ENCODE measurements at places on chromosomes 5 and 9.

GRCh38 chr9:79976257-79977073 is 404.7 kb downstream of the TLE4 start:
- no peak for DNase-seq

- DNase-seq = no peak
Observed at GRCh38 chr5:142281008-142281367, 43.8 kb downstream of the SPRY4 start.

- DNase-seq = no peak
Observed at GRCh38 chr9:133470427-133470924, 8.4 kb downstream of the SLC2A6 start.

- no peak for DNase-seq
Observed at GRCh38 chr5:125262782-125263181, 516.3 kb upstream of the ZNF608 start.

DNA sequence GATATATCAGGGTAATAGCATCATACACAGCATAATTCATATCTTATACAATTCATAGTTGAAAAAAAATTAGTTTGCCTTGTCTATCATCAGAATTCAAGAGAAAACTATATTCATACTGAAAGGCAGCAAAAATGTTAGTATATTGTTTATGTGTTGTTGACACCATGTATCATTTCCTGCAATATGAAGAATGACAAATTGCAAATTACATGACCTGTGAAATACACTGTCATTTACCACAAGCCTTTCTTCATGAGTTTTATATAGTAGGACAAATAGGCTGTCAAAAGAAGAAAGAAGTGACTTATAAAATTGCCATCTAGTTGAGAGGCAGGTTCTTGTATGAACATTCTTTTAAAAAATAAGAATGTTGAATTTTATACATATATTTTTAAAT is 1136.3 kb upstream of the CDH9 start:
- DNase-seq = no peak

GRCh38 chr9:93582115-93582514 is 5.7 kb downstream of the PHF2 start:
- no peak for DNase-seq

GRCh38 chr9:128192601-128193371 is 1.4 kb upstream of the CIZ1 start:
- peak; percentile 83 for DNase-seq

DNA sequence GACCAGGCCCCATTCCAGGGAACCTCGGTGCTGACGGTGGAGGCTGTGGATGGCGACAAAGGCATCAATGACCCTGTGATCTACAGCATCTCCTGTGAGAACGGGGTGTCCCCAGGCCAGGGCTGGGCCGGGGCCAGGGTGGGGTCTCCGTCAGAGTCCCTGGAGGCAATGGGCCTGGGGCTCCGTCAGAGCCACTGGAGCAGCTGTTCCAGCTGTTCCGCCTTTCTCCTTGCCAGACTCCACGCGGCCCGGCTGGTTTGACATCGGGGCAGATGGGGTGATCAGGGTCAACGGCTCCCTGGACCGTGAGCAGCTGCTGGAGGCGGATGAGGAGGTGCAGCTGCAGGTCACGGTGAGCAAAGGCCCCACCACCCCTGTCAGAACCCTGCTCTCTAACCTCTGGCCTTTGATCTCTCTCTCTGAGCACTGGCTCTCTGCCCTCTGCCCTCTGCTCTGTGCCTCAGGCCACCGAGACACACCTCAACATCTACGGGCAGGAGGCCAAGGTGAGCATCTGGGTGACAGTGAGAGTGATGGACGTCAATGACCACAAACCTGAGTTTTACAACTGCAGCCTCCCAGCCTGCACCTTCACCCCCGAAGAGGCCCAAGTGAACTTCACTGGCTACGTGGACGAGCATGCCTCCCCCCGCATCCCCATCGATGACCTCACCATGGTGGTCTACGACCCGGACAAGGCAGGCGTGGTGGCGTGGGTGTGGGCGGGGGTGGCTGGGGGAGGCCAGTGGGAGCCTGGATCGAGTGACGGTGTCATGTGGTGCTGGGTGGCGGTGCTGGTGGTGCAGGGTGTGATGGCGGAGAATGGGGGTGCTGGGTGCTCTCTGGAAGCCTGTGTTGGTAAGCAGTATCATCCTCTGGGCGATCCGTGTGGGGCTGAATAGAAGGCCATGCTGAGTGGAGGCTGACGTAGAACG is 26.6 kb downstream of the CDHR2 start:
- no peak for DNase-seq

DNA sequence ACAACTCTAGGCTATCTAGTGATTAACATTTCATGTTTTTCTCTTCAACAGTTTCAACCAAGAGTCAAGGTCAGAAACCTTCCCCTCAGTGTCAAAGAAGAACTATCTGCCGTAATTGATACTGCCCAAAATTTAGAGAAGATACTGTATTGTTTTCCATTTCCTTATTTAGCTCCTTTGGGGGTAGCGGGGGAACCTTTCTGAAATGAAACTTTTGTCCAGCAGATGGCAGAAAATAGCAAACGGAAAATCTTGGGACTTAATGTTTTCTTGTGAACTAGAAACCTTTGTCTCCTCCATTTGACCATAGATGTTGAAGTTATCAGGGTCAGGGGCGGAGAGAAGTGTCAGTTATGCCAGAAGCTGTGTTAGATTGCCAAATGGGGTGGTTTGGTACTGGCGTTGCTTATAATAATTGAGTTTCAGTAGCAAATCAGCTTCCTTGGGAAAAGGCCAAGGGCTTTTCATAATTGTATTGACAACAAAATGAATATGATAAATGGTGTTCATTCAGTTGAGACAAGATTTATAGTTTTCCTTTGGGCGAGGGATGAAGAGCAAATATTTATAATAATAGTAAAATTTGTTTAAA is 101.7 kb upstream of the TLX3 start:
- peak; percentile 76 for DNase-seq

DNA sequence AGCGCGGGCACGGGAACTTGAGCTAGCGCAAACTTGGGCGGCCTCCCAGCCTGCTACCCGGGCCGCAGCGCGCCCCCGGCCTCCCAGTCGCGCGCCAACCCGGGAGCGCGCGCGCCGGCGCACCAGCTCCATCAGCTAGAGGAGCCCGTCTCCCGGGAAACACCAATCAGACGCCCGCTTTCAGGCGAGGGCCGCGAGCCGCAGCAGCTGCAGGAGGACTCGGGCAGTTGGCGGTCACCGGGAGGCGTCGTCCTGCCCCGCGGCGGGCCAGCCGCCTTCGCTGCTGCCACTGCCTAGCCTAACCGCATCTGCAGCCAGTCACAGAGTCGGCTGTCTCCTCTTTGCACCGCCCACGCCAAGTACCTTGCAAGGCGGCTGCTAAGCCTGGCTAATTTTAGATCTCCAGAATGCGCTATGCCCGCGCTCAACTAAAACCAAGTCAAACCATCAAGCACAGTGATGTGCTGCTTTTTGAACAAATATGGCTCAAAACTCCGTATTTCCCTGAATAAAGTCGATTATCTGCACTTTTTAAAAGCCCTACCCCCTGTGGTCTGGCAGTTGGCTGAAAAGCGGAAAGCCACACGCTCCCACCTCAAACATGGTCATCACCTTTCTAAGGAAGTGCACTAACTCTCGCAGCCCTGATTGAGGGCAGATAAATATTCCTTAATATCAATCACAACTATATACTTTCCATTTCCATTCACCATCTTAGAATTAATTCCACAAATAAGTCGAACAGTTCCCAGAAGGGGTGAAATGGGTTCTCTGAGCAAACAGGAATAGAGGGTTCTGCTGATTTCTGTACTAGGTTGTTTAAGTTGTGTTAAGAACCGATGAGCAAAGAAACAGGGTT is 221.8 kb downstream of the MEF2C start:
- DNase-seq = peak; percentile 95

GRCh38 chr9:94631599-94631998 is 7.7 kb downstream of the FBP1 start:
- no peak for DNase-seq

- DNase-seq = no peak
Observed at GRCh38 chr9:89372979-89373378, 54.7 kb downstream of the SECISBP2 start.

DNA sequence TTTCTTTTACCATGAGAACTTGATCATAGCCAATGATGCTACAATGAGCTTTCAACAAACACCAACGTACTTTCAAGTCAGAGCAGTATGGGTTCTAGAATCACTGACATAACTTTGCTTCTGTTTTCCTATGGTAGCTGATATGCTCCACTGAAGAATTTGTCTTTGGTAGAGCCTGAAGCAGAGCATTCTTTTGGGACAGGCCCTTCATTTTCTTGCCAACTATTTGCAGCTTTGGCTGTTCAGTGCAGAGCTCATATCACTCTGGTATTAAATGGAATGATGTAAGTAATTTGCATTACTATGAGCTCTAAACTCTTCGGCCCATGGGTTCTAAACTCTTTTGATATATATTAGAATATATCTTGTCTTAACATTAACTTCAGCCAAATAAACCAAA is 51.8 kb upstream of the APC start:
- DNase-seq = peak; percentile 89

- DNase-seq = peak; percentile 78
Observed at GRCh38 chr9:69919461-69920061, 98.9 kb downstream of the CFAP95 start.

DNA sequence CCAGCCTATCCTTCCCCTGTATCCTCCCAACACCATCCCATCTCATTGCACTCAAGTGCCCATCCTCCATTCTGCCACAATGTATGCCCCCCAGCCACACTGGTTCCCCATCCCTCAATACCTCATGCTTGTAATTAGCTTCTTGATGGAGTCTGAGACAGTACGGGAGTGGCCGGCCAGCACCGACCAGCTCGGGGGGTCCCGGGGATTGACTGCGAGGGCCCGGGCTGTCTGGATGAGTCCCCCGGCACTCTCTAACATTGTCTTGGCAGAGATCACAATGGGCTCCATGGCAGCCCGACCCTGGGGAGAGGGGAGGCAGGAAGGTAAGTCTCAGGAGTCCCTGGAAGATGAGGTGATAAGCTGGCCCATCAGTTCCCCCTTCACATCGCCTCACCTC is 17.2 kb upstream of the TPM2 start:
- no peak for DNase-seq

DNA sequence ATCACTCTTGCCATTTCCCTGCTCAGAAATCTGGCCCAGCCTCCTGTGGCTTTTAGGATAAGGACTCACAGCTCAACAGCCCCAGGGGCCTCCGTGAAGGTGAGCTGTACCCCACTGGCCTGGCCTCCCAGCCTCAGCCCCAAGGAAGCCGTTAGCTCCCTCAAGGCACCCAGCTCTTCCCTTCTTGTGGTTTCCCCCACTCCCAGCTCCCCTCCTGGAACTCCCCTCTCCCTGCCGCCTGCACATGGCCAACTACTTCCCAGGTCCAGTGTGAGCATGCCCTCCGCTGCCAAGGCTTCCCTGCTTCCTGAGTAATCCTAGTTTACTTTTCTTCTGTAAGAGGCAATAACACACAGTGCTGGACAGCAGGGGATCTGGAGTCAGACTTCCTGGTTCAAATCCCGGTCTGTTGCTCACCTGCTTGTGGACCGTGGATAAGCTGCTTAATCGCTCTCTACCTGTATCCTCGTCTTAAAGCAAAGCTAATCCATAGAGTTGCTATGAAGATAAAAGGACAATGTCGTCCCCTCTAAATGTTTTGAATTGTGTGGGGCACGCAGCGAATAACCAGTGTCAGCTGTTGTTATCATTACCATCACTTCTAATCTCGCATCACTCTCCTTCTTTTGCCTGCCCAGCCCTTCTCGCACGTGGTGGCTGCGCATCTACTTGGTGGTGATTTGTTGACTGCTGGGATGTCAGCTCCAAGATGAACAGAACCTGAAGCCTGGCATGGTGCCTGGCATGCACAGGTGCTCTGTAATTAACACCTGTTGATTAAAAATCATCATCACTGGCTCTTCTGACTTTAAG is 86.6 kb downstream of the C5orf15 start:
- DNase-seq = no peak
